Pulmonary artery endothelial cell (primary cell): ENCODE measurements at places on chromosomes 13 and 19. TPM values are rescaled to one million over a fixed set of nuclear protein-coding genes. Genes with fewer than 3 reads are reported as not detected.

DNA sequence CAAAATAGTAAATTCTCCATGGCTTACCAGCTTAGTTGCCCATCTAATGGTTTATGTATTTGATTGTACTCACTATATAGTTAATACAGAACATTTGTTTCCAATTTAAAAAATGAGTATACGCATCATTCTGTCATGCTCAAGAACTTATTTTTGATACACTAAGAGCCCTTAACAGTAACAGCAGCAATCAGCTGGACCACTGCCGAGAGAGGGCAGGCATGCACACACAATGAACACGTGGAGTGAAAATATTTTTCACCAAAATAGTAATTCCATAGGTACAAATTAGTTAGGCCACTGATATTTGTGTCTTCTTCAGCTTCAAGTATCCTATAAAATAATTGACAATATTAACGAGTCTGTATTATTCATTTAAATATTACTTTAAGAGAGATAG, 109.9 kb downstream of the KLF12 start:
- DNase-seq: no peak

GRCh38 chr19:55354698-55355212, at the start of gene COX6B2:
Gene COX6B2, minus strand, starts transcription at chr19:55354719. Its CDS starts 198 bp downstream, at chr19:55354521.
- DNase-seq: no peak

The SIGLEC7 gene
- not detected in 2 replicates for total RNA-seq

The MTUS2 gene
- total RNA-seq: under 0.01 TPM in 1 of 2 replicates, not detected in the other

The FCGBP gene
- total RNA-seq: under 0.01 and 0.04 TPM in 2 replicates

DNA sequence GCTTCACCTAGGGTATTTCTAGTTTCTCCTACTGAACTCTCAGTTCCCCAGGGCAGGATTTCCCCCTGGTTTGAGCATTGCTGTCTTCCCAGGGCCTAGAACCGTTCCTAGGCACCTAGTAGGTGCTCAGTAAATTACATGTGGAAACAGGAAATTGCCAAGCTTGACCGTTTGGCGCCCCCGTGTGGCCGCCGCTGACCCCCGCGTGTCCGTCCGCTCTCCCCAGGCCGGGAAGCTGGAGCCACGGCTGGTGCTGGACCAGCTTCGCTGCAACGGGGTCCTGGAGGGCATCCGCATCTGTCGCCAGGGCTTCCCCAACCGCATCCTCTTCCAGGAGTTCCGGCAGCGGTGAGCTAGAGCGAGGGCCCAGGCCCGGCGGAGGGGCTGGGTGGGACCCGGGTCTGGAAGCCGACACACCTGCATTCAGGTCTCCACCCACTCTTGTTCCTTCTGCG, 55.5 kb downstream of the MYH14 start:
- no peak for DNase-seq

The FAM83E gene
- total RNA-seq: 0.73 and 0.99 TPM in 2 replicates

- no peak for DNase-seq
These were observed at the start of gene VSTM1 for GRCh38 chr19:54063350-54064116. Gene VSTM1, minus strand, starts transcription at chr19:54063897. Its CDS starts 120 bp downstream, at chr19:54063777.

The WDR62 gene
- total RNA-seq: 4.5 and 7.5 TPM in 2 replicates

DNA sequence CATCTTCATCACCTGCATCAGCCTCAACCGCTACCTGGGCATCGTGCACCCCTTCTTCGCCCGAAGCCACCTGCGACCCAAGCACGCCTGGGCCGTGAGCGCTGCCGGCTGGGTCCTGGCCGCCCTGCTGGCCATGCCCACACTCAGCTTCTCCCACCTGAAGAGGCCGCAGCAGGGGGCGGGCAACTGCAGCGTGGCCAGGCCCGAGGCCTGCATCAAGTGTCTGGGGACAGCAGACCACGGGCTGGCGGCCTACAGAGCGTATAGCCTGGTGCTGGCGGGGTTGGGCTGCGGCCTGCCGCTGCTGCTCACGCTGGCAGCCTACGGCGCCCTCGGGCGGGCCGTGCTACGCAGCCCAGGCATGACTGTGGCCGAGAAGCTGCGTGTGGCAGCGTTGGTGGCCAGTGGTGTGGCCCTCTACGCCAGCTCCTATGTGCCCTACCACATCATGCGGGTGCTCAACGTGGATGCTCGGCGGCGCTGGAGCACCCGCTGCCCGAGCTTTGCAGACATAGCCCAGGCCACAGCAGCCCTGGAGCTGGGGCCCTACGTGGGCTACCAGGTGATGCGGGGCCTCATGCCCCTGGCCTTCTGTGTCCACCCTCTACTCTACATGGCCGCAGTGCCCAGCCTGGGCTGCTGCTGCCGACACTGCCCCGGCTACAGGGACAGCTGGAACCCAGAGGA, 2.6 kb downstream of the P2RY11 start:
- DNase-seq: no peak

GRCh38 chr13:66659701-66660467, 570.3 kb downstream of the PCDH9 start:
- peak; percentile 35 for DNase-seq

DNA sequence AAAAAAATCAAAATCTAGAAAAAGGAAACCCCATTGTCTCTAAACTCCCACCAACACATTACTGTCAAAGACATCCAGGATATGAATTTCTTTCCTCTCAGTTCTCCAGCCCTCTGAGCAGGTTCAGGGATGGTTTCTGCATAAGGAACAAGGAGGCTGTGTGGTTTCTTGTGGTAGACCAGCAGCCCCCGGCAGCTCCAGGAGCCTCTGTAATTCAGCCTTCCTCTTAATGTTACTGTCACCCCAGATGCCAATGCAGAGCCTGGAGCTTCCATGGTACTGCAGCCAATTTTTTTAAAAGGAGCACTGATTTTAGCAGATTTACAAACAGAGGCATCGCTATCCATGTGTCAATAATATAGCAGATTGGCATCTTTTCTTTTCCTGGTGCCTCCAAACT, 100.6 kb upstream of the FAM216B start:
- no peak for DNase-seq

DNA sequence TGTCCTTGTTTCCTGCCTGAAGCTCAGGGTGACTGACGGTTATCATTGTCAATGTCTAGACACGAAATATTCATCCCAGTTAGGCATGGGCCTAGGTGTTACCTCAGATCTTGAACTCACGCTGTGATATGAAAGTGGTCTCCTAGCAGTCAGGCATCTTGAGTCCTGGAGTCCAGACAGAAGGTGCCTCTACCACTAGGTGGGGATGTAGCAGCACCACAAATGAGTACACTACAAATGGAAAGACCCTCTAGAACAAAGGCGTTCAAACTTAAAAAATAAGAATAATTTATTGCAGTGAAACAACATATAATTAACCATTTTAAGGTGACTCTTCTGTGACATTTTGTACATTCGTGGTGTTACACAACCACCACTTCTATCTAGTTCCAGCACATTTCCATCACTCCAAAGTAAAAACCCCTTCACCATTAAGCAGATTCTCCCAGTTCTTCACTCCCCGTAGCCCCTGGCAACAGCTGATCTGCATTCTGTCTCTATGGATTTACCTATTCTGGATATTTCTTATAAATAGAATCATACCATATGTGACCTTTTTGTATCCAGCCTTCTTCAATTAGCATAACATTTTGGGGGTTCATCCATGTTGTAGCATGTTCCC, 11.9 kb upstream of the FRY start:
- peak; percentile 50 for DNase-seq

- no peak for DNase-seq
These were observed 632 bp downstream of the NPAS1 start for GRCh38 chr19:47020132-47020805.

DNA sequence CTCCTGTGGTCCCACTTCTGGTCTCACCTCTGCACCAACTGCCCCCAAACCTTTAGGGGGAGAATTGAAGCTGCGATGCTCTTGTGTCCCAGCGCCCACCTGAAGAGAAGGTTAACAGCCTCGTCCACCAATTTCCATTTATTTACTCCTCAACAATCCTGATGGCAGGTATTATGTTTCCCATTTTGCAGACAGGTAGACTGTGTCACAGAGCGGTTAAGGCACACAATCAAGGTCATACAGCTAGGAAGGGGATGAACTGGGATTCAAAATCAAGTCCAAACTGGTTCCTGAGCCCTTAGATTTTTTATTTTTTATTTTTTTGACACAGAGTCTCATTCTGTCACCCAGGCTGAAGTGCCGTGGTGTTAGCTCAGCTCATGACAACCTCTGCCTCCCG, 6.2 kb downstream of the DNASE2 start:
- DNase-seq: no peak

GRCh38 chr19:33280351-33280921, 21.9 kb downstream of the CEBPA start:
- no peak for DNase-seq

DNA sequence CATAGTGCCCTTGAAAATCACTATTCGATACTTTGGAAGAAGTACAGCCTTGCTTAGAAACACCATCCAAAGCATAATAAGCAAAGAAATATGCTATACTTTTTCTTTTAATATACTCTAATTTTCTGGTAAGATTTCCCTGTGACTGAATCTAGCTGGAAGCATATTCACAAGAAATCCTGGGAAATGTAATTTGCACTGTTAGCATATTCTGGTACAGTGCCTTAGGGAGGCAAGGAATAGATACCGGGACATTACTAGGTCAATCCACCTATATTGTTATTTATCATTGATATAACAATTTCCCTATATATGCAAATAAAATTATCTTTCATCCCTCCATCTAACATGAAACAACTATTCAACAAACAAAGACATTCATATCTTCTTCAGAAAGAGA, 1131.3 kb upstream of the PRR20A start:
- DNase-seq: no peak

The NXNL1 gene
- total RNA-seq: not detected in 2 replicates

- no peak for DNase-seq
These were observed 388.6 kb downstream of the DCT start for GRCh38 chr13:94090773-94091480.

The KRTDAP gene
- total RNA-seq: not detected in 2 replicates

The GADD45B gene
- 28.4 and 75.6 TPM in 2 replicates for total RNA-seq

- no peak for DNase-seq
These were observed 24.4 kb downstream of the MYO1F start for GRCh38 chr19:8552810-8553209.

The LIM2 gene
- not detected in 2 replicates for total RNA-seq
